ENCODE measurements at places on chromosomes 7 and 10. TPM values are rescaled to one million over a fixed set of nuclear protein-coding genes. Genes with fewer than 3 reads are reported as not detected.

GRCh38 chr10:14454629-14455028, 123.9 kb upstream of the FRMD4A start:
- no peak for ATAC-seq

DNA sequence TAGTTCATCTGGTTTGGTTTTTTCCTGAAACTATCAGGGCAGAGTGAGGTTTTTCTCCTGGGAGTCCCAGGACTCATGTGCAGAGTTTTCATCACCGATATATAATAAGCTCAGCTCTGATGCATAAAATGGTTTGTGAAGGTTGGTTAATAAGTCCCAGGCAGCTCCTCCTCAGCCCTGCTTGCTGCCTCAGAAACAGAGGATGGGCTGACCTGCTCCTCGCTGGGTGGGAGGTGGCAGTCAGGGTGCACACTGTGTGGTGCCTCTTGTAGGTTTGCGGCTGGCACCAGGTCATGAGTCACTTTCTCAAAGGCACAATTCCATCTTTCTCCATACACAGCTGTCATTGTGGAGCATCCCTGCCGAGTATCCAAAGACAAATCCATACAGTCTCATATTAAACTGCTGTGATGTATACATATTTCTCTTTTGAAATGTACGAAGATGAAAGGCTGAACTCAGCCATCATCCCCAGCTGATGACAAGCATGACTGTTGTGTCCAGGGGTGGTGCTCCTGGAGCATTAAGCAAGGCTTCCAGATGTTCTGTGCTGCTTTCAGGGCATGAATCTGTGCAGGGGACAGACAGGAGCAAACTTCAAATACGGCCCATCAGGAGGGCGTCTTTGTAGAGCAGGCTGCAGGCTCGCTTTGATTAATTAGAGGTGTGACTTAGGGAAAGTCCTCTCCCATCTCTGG, 125.7 kb upstream of the NPS start:
- no peak for ATAC-seq

Gene UPK3B
- not detected for total RNA-seq

DNA sequence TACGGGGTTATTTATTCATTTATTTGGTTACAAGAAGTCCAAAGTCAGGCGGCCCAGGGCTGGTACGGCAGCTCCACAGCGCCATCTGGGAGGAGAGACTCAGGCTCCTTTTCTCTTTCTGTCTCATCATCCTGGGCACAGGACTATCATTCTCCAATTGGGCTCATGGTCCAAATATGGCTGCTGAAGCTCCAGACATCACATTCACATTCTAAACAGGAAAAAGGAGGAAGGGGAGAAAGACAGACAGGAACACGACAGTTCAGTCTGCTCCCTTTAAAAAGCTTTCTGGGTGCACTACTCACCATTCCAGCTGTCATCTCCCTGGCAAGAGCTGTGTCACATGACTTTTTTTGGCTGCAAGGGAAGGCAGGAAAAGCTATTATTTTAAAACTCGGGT, 74.4 kb upstream of the PDZD8 start:
- ATAC-seq = no peak

GRCh38 chr10:48449501-48450232, 143.2 kb downstream of the MAPK8 start:
- ATAC-seq = no peak

- no peak for ATAC-seq
These were observed 189.2 kb downstream of the FAM107B start for GRCh38 chr10:14585287-14586193.

Gene IRF5
- 7.3 TPM for total RNA-seq

GRCh38 chr10:1461016-1461415, 276.3 kb downstream of the ADARB2 start:
- ATAC-seq = no peak

GRCh38 chr10:31153692-31154091, 122.0 kb upstream of the ZNF438 start:
- ATAC-seq = no peak

- no peak for ATAC-seq
These were observed 116.6 kb upstream of the CDK1 start for GRCh38 chr10:60661637-60662036.

DNA sequence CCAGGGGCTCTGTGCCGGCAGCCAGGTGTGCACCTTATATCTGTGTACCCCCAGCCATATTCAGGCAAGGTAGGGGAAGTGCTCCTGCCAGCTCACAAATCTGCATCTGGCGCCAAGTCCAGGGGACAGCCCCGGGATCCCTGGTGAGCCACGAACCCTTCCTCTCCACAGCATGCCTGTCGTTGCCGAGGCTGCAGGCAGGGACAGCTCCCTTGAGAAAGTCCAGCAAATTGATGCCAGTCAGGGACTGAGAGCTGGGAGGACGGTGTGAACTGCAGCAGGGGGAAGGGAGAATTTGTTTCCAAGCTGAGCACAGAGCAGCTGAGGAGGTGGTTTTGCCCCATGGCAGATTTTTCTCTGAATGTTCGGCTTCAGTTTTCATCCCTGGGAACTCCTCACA, 919 bp downstream of the PLA2G12B start:
- no peak for ATAC-seq

DNA sequence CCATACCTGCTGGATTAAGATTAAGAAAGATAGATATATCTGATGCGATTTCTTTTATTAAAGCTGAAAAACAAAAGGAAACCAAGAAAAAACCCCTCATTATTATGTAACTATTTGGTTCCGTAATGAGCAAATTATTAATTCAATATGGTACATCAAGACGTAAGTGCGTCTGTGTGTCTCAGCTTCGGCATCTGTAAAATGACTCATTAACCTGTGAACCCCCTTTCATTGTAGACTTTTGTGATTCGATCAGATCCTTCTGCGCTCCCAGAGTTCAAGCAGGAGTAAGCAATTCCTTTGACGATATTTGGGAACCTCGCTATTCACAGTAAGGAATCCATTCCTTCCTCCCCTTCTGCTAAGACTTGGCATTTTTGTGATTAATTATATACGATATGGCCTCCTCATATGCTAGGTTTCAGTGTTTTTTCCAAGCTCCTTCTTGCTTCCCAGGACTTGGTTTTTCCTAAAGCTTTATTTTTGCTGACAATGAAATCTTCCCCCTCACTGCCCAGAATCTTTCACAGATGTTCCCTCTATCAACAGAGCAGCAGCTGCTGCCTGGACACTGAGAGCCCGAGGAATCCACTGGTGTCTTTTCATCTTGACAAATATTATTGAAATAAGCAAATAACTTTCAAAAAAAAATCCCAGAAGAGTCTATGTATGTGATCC, 171.7 kb upstream of the CELF2 start:
- ATAC-seq = no peak

Gene PLXDC2
- total RNA-seq = 65.5 TPM

Gene CARD11
- 0.62 TPM for total RNA-seq

GRCh38 chr10:119543814-119544642, 1.5 kb upstream of the RGS10 start:
- no peak for ATAC-seq

Gene GPC2
- total RNA-seq = 0.39 TPM

DNA sequence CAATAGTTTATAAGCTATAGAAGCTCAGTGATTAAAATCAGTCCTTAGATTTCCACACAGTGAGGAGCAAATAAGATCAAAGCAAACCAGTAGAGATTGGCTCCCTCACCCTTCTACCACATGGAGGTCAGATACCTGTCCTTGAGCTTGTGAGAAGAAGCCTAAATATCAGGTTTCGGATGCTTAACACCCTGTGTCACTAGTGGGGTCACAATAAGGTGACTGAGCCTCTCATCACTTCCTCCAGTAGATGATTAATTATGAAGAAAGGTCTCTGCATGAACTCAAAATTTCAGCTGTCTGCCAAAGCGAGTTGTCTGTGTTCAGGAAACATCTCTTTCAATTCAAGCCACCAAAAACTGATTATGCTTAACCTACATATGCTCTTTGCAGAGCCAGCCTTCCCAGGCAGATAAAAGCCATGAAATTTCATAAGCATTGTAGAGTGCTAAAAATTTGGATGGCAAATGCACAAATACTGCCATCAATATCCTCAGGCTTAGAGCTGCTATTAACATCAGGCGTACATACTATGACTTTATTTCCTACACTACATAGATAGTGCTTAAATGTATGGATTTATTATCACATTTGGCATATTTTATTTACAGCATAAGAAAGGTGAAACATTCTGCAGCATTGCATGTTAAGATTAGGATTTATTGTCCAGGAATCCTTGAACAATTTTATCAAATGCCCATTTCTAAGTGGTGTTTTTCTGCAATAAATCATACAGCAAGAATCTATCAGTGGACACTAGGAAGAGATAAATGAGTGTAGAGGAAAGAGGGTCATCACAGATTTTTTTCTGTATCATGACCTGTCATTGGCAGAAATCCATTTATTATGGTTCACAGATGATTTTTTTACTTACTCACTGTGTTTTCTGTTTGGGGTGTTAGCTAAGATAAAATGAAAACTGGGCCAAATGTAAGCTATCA, 285.1 kb upstream of the SP8 start:
- no peak for ATAC-seq

GRCh38 chr10:79266543-79267312, 80.5 kb upstream of the PPIF start:
- ATAC-seq = peak; percentile 81

- peak; percentile 70 for ATAC-seq
These were observed 30.1 kb downstream of the AFAP1L2 start for GRCh38 chr10:114374053-114374791.

GRCh38 chr10:113988535-113988934, 55.1 kb upstream of the ADRB1 start:
- no peak for ATAC-seq

GRCh38 chr10:100970076-100970913, 991 bp downstream of the SEMA4G start:
- ATAC-seq = no peak

DNA sequence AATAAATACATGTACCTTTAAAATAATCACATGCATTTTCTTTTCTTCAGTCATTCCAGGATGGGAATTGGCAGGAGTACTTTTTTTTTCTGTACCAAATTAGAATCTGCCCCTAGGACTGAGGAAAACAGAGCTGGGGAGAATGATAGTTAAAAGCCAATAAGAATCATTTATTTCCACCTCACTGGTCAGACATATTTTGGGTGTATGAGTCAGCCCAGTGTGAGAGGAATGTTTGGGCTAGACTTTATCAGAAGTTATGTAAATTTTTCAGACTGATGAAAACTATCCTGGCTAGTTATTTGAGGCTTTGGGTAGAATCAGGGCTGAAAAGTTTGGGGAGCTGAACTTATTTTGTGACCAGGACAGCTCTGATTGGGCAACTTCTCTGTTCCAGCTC, 303.1 kb upstream of the NPSR1 start:
- no peak for ATAC-seq

DNA sequence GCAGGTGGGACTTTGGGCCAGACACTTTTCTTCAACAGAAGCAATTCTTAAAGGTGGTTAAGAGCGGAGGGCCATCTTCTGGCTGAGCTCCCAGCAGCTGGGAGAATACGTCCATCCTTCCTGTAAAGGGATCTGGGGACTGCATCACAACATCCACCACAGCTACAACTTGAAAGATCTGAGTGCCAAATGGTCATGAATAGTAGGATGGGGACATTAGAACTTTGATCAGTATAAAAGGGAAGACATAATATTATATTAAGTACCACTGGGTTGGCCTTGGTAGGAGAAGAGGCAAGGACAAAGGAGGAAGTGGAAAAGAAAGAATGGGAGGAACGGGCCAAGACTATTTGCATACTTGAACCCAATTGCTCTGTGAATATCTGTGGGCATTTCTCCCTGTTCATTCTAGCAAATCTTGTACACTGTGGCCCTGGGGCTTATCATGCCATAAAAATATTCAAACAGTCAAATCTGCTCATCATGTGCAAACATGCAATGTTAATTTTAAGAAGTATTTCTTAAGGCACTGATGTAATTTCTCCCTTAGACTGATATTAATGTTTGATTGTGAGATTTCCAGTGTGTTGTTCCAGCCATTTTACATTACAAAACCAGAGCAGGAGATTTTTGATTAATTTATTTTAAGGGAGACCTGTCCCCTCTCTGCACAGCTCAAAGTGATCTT, 65.5 kb upstream of the CREB5 start:
- peak; percentile 79 for ATAC-seq
